ENCODE measurements at places on chromosomes 7 and 10.

DNA sequence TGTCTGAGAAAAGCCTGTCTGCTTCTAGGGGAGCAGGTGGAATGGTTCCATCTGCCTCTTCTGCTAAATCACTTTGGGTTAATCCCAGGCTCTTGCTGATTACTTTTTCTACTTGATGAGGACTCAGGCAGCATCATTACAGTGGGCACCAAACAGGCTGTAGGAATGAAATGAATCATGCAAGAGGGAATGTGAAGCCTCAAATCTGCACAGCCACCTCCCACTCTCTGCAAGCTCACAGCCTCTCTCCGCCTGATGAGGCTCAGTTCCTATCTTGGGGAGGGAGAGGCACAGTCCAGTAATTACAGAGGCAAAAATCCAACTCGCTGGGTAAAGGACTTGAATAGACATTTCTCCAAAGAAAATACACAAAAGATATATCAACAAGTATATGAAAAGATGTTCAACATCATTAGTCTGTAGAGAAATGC, 34.0 kb downstream of the HSPA12A start:
- DNase-seq: no peak
- H3K4me3 ChIP-seq: no peak overlapping the region
- H3K4me1 ChIP-seq: no peaks in the 10 kb centered on the region
- no peaks in the 10 kb centered on the region for H3K36me3 ChIP-seq

GRCh38 chr10:19904202-19904661, 88.0 kb downstream of the PLXDC2 start:
- DNase-seq: no peak
- H3K4me3 ChIP-seq: no peak overlapping the region
- peaks cover 27% of the 10 kb centered on the region for H3K4me1 ChIP-seq
- no peaks in the 10 kb centered on the region for H3K36me3 ChIP-seq
- no peak overlapping the region for H3K27ac ChIP-seq

DNA sequence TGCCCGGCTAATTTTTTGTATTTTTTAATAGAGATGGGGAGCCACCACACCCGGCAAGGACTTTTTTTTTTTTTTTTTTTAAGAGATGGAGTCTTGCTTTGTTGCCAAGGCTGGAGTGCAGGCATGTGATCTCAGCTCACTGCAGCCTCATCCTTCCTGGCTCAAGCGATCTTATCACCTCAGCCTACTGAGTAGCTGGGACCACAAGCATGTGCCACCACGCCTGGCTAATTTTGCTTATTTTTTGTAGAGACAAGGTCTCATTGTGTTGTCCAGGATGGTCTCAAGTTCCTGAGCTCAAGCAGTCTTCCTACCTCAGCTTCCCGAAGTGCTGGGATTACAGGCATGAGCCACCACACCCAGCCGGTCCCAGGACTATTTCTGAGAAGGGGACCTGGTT, 9.3 kb upstream of the MCU start:
- no peaks in the 10 kb centered on the region for H3K36me3 ChIP-seq
- DNase-seq: no peak
- no peak overlapping the region for H3K27ac ChIP-seq
- no peaks in the 10 kb centered on the region for H3K27me3 ChIP-seq

DNA sequence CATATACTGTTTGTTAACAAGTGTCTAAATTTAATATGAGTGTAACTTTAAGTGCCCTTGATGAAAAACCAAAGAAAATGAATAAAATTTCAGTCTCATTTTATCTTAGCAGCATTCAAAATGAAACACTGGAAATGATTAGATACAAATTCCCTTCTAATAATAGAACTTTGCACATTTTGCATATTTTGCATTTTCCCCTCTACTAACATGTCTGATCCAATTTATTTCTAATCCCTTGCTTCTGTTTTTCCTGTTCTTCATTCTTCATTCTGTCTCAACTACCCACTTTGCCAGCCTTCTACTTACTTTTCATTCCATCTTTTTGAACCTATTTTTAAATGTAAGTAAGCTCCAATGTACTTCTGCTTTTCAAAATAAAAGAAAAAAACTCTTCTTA, 42.7 kb upstream of the SEMA3D start:
- H3K4me3 ChIP-seq: no peak overlapping the region
- H3K27me3 ChIP-seq: no peaks in the 10 kb centered on the region
- H3K27ac ChIP-seq: no peak overlapping the region
- no peak for DNase-seq

GRCh38 chr7:26668821-26669220, 195.6 kb downstream of the SKAP2 start:
- no peak for DNase-seq
- no peaks in the 10 kb centered on the region for H3K36me3 ChIP-seq
- no peak overlapping the region for H3K27ac ChIP-seq
- no peak overlapping the region for H3K4me3 ChIP-seq
- H3K27me3 ChIP-seq: peaks cover 80% of the 10 kb centered on the region

Data from A673 (cell line).